ENCODE measurements at places on chromosomes 2 and 18.

DNA sequence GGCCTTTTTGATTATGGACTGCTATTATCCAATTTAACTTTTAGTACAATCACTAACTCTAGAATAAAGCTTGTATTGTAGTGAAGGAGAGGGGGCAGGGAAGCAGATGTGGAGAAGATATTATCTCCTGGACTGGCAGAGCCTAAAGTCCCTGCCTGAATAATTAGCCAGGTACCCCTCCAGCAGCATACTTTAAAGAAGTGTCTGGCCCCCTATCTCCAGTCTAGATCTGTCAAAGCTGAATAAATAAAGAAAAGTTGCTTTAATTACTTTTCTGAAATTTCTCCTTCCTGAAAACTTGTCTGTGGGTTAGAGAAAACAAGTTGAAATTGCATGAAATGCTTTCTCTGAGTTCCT, 258.2 kb downstream of the SLC8A1 start:
- no peak for DNase-seq

DNA sequence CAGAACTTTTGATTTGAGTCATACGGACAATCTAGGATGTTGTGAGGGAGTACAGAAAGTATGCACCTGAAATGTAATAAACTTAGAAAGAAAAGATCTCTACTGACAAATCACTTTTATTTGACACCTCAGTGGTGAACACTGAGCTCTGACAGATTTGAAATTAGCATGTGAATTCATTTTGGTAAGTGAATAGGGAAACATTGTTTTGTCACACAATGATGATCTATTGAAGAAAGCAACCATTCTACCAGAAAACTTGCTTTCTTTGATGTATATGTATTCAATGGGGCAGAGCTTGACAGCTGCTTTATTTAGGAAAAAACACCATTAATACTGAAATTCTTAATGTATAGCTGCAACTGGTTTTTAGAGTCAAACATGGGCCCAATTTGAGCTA, 500.5 kb downstream of the CCDC85A start:
- DNase-seq, result no peak

DNA sequence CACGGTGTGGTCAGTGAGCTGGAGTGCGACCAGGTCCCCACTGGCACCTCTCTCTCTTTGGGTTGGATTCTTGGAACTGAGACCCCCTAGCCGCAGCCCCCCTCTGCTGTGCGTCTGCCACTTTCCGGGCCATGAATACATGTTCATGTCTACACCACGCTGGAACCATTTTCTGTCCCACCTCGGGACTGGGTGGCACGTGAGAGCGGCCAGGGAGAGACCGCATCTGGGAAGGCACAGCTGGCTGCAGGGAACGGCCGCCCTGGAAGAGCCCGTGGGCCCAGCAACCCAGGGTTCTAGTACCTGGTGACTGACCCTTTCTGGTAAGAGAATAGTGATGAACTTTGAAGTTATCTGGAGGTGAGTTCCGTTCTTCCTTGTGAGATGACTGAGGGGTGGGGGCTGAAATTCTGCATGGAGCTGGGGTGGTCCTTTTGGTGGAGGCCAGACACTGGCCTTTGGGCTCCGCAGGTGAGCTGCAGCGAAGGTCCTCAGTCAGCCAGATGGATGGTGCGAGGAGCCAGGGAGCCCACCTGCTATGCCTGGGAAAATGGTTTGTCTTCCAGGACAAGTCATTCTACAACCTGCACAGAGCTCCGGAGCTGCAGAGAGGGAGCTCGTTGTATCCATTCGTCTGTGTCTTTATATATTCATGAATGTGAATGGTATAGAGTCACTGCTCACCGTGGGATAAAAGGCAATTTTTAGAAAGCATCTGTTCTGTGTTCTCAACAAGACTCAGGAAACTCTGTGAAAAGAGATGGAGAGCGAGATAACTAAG, 223.5 kb downstream of the NDUFA10 start:
- no peak for DNase-seq

GRCh38 chr2:24652265-24653182, 140.7 kb downstream of the PTRHD1 start:
- DNase-seq, result no peak

- no peak for DNase-seq
These were observed 876.1 kb upstream of the FAM98A start for GRCh38 chr2:34475156-34475555.

GRCh38 chr18:76348267-76349066, 146.6 kb downstream of the ZNF516 start:
- DNase-seq, result no peak

GRCh38 chr2:7428454-7429204, 511.4 kb downstream of the RNF144A start:
- DNase-seq, result no peak

GRCh38 chr2:229431327-229431954, 160.4 kb upstream of the PID1 start:
- no peak for DNase-seq

DNA sequence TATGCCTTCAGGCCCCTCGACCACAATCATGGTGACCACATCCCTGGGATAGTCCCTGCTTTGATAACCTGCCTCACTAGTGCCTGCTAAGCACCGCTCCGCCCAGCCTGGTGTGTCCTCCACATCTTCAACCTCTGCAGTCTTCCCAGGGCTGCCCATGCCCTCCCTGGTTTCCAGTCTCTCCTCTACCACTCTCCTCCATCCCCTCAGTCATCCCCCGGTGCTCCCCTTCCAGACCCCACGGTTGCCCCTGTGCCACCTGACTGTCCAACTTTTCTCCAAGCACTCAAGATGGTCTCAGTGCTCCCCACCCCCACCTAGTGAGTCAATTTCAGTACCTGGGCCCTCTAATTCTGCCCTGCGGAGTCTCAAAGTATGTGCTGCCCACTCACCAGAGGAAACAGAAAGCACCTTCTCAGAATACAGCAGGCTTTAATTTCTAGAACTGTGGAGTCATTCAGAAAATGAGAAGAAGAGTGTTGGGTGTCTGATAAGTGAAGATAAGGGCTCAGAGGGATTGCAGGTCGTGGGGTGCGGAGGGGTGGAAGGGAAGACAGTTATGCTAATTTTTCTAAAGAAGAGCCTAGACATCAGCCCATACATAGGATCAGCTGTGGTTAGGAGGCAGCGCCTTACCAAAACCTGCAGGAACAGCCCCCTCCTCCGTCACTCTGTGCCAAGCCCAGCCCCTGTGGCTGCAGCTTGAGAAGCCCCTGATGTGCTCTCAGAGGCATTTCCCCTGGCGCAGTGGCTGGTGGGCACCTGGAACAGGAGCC, 53.6 kb upstream of the CAB39 start:
- DNase-seq, result no peak

DNA sequence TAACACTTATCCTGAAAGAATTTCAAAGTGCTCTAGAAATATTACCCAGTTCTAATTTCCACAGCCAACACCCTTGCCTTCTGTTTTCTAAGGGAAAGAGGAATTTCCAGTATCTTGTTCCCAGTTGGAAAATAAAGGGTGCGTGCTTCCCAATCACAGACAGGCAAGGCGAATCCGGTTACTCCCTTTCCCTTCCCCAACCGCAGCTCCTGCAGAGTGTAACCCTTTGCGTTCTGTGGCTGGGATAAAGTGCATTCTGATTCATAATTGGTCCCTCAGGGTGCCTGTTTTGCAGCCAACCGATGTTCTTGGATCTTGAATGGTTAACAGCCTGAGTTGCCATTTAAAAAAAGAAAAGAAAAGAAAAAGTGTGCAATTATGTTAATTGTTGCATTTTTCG, 40.6 kb upstream of the PGAP1 start:
- no peak for DNase-seq

- no peak for DNase-seq
These were observed 2.2 kb downstream of the ABCB6 start for GRCh38 chr2:219216535-219216915.

- DNase-seq, result no peak
These were observed 442.8 kb downstream of the ZNF516 start for GRCh38 chr18:76052227-76052595.

DNA sequence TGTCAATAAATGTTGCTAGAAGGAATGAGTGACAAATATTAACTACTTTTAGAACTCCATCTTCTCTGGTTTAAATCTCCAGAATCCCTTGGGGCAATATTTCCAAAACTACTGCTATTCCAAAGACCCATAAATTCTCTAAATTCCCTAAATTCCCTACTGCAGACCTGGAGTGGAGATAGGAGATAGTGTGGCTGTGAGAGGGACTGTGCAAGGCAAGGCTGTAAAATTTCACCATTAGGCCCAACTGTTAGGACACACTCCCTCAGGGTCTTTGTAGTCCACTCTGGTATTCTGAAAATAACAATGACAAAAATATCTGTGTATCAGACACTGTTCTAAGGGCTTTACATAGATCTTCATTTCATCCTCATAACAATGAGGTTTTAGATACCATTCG, 67.9 kb downstream of the MYL12B start:
- DNase-seq, result no peak

DNA sequence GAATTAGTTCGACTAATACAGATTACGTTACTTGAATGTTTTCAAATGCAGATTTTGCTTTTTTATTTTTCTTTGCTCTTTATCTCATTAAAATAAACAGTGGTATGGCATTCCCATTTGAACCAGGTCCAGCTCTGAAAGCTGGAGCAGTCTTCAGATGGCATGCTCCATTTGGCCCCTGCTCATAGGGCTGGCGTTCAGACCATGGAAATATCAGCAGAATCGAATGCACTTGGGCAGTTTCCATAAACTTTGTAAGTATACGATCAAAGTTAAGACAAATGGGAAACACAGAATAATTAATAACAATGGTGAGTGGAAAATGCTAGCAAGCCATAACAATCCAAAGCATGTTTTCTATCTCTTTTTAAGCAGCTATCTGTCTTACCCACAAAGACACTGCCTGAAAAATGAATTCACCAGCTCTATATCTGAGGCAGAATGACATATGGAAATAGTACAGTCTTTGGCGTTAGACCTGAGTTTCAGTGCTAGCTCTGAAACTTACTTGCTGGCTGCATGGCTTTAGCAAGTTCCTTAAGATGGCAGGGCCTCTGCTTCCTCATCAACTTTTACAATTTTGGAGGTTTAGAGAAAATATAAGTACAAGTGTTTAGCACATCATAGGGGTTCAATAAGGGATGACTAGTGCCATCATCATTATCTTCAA, 131.6 kb downstream of the BCL2 start:
- DNase-seq, result no peak

DNA sequence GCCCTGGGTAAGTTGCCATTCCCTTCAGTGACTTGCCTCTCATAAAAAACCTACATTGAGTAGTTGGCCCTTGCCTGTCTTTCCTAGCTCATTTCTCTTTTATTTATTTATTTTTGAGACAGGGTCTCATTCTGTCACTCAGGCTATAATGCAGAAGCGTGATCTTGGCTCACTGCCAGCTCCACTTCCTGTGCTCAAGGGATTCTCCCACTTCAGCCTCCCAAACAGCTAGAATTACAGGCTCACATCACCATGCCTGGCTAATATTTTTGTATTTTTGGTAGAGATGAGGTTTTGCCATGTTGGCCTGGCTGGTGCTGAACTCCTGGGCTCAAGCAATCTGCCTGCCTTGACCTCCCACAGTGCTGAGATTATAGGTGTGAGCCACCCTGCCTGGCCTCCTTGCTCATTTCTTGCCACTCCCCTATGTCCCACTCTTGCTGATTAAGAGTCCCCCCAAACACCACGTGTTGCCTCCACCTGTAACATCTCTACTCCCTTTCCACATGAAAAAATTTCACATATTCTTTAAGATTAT, 12.6 kb downstream of the EVA1A start:
- no peak for DNase-seq

- no peak for DNase-seq
These were observed 314.7 kb upstream of the GULP1 start for GRCh38 chr2:187976986-187977333.

DNA sequence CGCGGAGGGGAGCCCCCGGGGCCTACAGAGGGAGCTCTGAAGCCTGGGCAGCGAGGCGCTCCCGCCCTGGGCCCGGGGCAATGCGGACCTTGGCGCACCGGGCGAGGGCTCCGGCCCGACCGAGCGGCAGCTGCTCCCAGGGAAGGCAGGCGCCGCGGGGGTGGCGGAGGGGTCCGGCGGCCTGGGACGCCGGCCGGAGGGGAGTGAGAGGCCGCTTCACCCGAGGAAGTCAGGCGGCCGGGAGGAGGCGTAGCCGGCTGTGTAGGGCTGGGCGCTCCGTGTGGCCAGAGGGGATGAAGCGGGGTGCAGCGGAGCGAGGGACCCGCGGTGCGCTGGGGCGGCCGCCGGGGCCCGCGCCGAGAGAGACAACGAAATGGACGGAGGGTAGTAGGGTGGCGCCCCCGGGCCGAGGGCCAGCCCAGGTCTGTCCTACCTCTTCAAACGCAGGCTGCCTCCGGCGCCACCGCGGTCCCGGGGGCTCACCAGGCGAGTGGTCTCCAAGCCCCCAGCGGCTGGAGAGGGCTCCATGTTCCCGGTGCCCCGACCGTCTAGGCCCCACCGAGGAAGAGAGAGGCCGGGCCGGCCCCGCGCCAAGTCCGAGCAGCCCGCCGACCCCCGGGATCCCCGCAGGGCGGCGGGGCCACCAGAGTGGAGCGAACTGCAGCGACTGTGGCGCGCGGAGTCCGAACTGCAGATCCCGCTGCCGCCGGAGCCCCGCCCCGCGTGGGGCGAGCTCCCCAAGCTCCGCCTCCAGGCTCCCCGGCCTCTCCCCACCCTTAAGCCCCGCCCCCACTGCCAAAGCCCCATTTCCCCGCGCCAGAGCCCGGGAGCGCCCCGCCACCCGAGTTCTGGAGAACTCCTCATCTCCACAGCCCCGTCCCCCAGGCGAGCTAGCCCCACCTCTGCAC, at the start of gene SLC30A3:
SLC30A3 (minus strand) TSS at position 669 of the 908 bp plus-strand sequence; CDS start at position 528, 141 bp downstream.
- DNase-seq, result peak; percentile 77

DNA sequence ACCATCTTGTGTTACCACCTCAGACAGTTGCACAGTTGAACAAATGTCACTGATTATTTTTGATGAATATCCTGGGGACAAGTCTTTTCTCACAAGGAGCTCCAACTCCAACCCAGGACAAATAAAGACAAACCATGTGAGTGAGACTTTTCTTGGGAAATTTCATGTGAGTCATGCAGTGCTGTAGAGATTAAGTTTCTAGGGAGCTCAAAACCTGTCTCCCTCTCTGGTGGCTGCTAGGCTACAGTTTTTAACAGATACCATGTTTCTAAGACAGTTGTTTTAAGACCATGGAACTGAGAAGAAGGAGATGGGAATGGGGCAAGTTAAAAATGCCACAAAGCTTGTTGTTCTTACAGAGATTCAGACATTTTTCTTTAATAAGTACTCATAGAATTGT, 255.5 kb downstream of the RIT2 start:
- DNase-seq, result no peak

- DNase-seq, result no peak
These were observed 531.8 kb upstream of the ID2 start for GRCh38 chr2:8149985-8150539.

GRCh38 chr2:105683011-105683492, 61.7 kb upstream of the NCK2 start:
- DNase-seq, result no peak

- DNase-seq, result no peak
These were observed 49.6 kb upstream of the ZNF396 start for GRCh38 chr18:35426786-35427185.

GRCh38 chr2:158998551-158999248, 30.3 kb downstream of the TANC1 start:
- DNase-seq, result no peak

GRCh38 chr2:61419129-61419528, 51.8 kb downstream of the USP34 start:
- no peak for DNase-seq

Measured in GM18507 (cell line).